ENCODE measurements at places on chromosomes 3 and 15. TPM values are rescaled to one million over a fixed set of nuclear protein-coding genes. Genes with fewer than 3 reads are reported as not detected.

IL12A gene
- 2.4 TPM for total RNA-seq

- DNase-seq, result no peak
- H3K27me3 ChIP-seq, result no peaks in the 10 kb centered on the region
- no peaks in the 10 kb centered on the region for H3K36me3 ChIP-seq
These were observed 55.0 kb downstream of the FEZF2 start for GRCh38 chr3:62318365-62318751.

THUMPD3 gene
- total RNA-seq, result 24.3 TPM

DNA sequence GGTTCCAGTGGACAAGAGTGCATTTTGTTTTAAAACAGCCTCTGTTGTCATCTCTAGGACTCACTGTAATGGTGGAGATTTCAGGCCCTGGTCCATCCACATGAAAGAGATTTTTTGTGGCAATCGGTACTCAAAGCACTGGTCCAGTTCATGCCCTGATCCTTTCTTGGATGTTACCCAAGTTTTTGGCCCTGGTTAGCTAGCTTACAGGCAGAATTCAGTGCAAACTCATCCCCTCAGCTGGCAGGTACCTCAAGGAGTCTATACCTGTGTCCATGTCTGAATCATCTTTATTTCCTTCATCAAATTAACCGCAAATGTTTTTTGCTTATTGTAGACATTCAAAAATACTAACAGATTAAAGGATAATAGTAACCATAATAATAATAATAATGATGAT, 13.7 kb upstream of the MEF2A start:
- no peaks in the 10 kb centered on the region for H3K36me3 ChIP-seq
- H3K27me3 ChIP-seq, result no peaks in the 10 kb centered on the region
- no peaks in the 10 kb centered on the region for H3K4me1 ChIP-seq
- no peak overlapping the region for H3K4me3 ChIP-seq
- DNase-seq, result no peak

C3orf52 gene
- total RNA-seq, result 2.5 TPM

GRCh38 chr3:134598763-134599545, 51.9 kb downstream of the KY start:
- H3K27ac ChIP-seq, result no peak overlapping the region
- no peaks in the 10 kb centered on the region for H3K27me3 ChIP-seq
- H3K4me1 ChIP-seq, result peaks cover 3% of the 10 kb centered on the region
- peak; percentile 78 for DNase-seq
- H3K4me3 ChIP-seq, result no peak overlapping the region
- H3K36me3 ChIP-seq, result no peaks in the 10 kb centered on the region

CCRL2 gene
- total RNA-seq, result 3.0 TPM

PRRT3 gene
- total RNA-seq, result 2.3 TPM

ECE2 gene
- 0.42 TPM for total RNA-seq

DNA sequence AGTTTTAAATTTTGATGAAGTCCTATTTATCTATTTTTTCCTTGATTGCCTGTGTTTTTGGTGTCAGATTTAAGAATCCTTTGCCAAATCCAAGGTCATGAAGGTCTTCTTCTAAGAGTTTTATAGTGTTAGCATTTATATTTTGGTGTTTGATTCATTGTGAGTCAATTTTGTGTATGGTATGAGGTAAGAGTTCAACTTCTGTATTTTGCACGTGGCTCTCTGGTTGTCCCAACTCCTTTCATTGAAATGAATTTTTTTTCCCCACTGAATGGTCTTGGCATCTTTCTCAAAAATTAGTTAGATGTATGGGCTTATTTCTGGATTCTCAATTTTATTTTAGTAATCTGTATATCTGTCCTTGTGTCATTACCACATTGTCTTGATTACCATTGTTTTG, 57.1 kb upstream of the STRIT1 start:
- no peak overlapping the region for H3K27ac ChIP-seq
- H3K36me3 ChIP-seq, result no peaks in the 10 kb centered on the region
- no peak overlapping the region for H3K4me3 ChIP-seq
- no peaks in the 10 kb centered on the region for H3K27me3 ChIP-seq
- DNase-seq, result no peak

EFCAB12 gene
- not detected for total RNA-seq

CNOT10 gene
- 16.8 TPM for total RNA-seq

- DNase-seq, result no peak
- H3K27ac ChIP-seq, result no peak overlapping the region
- H3K4me3 ChIP-seq, result no peak overlapping the region
- H3K36me3 ChIP-seq, result no peaks in the 10 kb centered on the region
These were observed 37.3 kb upstream of the POU1F1 start for GRCh38 chr3:87313641-87314040.

GRCh38 chr15:58639992-58640391, 109.5 kb downstream of the ADAM10 start:
- DNase-seq, result no peak
- no peak overlapping the region for H3K27ac ChIP-seq
- peaks cover 4% of the 10 kb centered on the region for H3K36me3 ChIP-seq

- H3K27me3 ChIP-seq, result no peaks in the 10 kb centered on the region
- H3K4me1 ChIP-seq, result peaks cover 18% of the 10 kb centered on the region
- no peaks in the 10 kb centered on the region for H3K36me3 ChIP-seq
These were observed 27.3 kb downstream of the SLMAP start for GRCh38 chr3:57783186-57784088.

- no peak for DNase-seq
- no peak overlapping the region for H3K27ac ChIP-seq
- H3K4me1 ChIP-seq, result no peaks in the 10 kb centered on the region
- H3K4me3 ChIP-seq, result no peak overlapping the region
- H3K36me3 ChIP-seq, result no peaks in the 10 kb centered on the region
These were observed 133.4 kb upstream of the SLC7A14 start for GRCh38 chr3:170719300-170719699.

TFDP2 gene
- 42.9 TPM for total RNA-seq

- H3K27me3 ChIP-seq, result no peaks in the 10 kb centered on the region
- H3K4me1 ChIP-seq, result peaks cover 72% of the 10 kb centered on the region
- no peak overlapping the region for H3K4me3 ChIP-seq
- peak overlapping the region; percentile 82 for H3K27ac ChIP-seq
- no peaks in the 10 kb centered on the region for H3K36me3 ChIP-seq
These were observed 74.4 kb downstream of the CPN2 start for GRCh38 chr3:194276768-194277103.

DNA sequence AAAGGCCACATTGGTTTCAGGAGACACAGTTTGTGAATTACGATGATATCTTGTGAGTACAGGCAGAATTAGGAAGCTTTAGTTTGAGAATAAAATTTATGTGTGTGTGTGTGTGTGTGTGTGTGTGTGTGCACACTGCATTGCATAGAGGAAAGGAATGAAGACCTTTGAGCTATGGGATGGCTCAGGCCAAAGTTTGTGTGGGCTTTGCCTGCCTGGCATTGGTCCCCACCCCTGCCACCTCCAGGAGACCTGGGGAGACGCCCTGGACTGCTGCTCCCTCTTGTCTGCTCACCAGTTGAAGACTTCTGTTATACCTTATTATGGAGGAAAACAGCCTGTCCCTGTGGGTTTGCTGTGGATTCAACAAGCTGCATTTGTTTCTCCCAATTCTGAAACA, 37.2 kb downstream of the TIGIT start:
- DNase-seq, result no peak
- H3K27me3 ChIP-seq, result no peaks in the 10 kb centered on the region
- H3K36me3 ChIP-seq, result peaks cover 8% of the 10 kb centered on the region
- H3K27ac ChIP-seq, result no peak overlapping the region
- H3K4me3 ChIP-seq, result no peak overlapping the region
- H3K4me1 ChIP-seq, result no peaks in the 10 kb centered on the region

- DNase-seq, result no peak
- no peak overlapping the region for H3K27ac ChIP-seq
- no peak overlapping the region for H3K4me3 ChIP-seq
- no peaks in the 10 kb centered on the region for H3K4me1 ChIP-seq
These were observed 7.9 kb upstream of the PIK3CB start for GRCh38 chr3:138842483-138843188.

- peaks cover 42% of the 10 kb centered on the region for H3K36me3 ChIP-seq
- H3K27me3 ChIP-seq, result no peaks in the 10 kb centered on the region
- no peaks in the 10 kb centered on the region for H3K4me1 ChIP-seq
- no peak overlapping the region for H3K4me3 ChIP-seq
These were observed 113.6 kb downstream of the SCAPER start for GRCh38 chr15:76791511-76791910.

DNA sequence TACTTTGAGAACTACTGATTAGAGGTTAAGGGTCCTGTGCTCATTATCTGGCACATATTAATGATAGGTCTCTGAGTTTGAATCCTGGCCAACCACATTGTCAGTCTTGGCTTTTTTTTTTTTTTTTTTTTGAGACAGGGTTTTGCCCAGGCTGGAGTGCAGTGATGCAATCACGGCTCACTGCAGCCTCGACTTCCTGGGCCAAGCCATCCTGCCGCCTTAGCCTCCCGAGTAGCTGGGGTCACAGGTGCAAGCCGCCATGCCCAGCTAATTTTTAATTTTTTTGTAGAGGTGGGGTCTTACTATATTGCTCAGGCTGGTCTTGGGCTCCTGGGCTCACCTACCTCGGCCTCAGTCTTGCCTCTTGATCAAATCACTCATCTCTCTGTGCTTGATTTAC, 547 bp upstream of the PCCB start:
- no peaks in the 10 kb centered on the region for H3K27me3 ChIP-seq
- H3K4me1 ChIP-seq, result peaks cover 22% of the 10 kb centered on the region
- no peaks in the 10 kb centered on the region for H3K36me3 ChIP-seq
- DNase-seq, result no peak
- H3K27ac ChIP-seq, result peak overlapping the region; percentile 92

CYP1A2 gene
- total RNA-seq, result not detected

SLC27A2 gene
- total RNA-seq, result not detected

GASK1A gene
- 22.1 TPM for total RNA-seq

LYZL4 gene
- not detected for total RNA-seq

SYNM gene
- 2,394 TPM for total RNA-seq

DNA sequence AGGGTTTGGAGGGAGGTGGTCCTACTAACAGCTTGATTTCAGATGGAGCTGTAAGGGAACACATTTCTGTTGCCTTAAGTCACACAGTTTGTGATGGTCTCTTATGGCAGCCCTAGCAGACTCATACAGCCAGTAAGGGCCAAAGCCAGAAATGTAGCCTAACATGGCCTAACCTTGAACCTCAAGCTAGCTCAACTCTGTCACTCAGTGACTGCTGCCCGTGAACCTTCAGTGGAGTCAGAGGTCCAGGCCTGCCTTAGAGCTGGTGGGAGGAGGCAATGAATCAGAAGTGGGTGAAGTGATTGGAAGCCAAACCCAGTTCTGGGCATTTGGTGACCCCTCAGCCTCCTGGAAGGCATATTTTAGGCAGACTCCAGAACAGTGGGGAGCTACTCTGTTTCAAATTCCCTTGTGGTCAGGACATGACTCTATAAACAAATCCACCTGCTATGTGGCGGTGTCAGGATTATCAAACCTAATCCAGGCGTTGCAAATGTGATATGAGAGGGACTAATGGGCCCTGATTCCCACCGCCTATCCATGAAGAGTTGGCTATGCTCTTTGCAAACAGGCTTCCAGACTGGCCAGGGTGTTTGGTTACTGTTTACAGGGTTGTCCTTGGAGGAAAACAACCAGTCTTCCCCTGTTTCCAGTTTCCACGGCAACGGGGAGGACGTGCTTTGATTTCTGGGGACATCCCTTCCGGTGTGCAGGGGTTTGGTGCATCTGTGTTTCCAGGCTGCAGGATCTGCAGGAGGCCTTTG, 105.9 kb upstream of the AGBL1 start:
- H3K4me1 ChIP-seq, result no peaks in the 10 kb centered on the region
- no peaks in the 10 kb centered on the region for H3K36me3 ChIP-seq
- no peak overlapping the region for H3K4me3 ChIP-seq
- DNase-seq, result no peak
- no peaks in the 10 kb centered on the region for H3K27me3 ChIP-seq
- H3K27ac ChIP-seq, result no peak overlapping the region

DNA sequence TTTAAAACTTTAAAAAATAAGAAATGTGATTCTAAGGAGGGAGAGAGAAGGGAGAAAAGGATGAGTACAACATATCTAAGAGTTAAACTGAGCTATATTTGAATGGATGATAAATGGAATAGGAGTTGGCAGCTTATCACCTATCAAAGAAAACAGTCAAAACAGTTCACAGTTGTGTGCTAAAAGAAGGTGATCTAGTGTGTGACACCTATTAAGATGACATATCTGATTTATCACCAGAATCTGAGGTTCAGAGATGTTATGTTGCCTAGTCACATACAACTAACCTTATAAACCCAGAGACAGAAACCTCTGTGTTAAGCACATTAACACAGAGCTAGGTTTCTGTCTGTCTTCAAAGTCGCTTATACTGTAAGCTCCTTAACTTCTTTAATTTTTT, 3.0 kb downstream of the ATP13A3 start:
- no peak overlapping the region for H3K27ac ChIP-seq
- H3K4me3 ChIP-seq, result no peak overlapping the region
- no peaks in the 10 kb centered on the region for H3K27me3 ChIP-seq
- no peak for DNase-seq
- no peaks in the 10 kb centered on the region for H3K36me3 ChIP-seq

DNA sequence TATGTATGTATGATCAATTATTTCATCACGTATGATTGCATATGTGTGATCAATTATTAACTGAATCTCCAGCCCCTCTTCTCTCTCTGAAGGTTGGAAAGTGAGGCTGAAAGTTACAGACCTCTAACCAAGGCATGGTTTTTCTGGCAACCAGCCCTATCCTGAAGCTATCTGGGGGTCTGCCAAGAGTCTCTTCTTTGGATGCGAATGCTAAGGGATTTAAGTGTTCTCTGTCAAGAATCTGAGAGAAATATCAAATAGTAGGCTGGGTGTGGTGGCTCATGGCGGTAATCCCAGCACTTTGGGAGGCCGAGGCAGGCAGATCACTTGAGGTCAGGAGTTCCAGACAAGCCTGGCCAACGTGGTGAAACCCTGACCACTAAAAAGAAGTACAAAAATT, 8.1 kb downstream of the NKTR start:
- DNase-seq, result peak; percentile 92
- H3K4me1 ChIP-seq, result peaks cover 48% of the 10 kb centered on the region
- peaks cover 2% of the 10 kb centered on the region for H3K36me3 ChIP-seq
- no peaks in the 10 kb centered on the region for H3K27me3 ChIP-seq
- H3K27ac ChIP-seq, result peak overlapping the region; percentile 66
- no peak overlapping the region for H3K4me3 ChIP-seq

DNA sequence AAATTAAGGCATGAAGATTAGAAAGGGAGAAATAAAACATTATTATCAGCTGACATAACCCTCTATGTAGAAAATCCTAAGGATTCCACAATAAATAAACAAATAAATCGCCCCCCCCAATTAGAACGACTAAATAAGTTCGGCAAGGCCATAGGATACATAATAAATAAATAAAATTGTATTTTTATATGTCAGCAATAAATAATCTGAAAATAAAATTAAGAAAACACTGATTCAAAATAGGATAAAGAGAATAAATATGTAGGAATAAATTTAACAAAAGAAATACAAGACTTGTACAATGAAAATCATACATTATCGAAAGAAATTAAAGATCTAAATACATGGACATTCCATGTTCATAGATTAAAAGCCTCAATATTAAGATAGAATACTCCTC, 5.1 kb downstream of the TTC23 start:
- no peak overlapping the region for H3K27ac ChIP-seq
- DNase-seq, result no peak
- peaks cover 25% of the 10 kb centered on the region for H3K4me1 ChIP-seq
- no peaks in the 10 kb centered on the region for H3K27me3 ChIP-seq
- H3K4me3 ChIP-seq, result no peak overlapping the region

Measured in esophagus muscularis mucosa (tissue), 4 donors.